DMS 273 treated with DMSO at 0.1 percent for 48 hours (cell line): ENCODE measurements at places on chromosomes 7 and 10.
A peak's percentile ranks its signal among the peaks of the same experiment; 100 is the strongest.

DNA sequence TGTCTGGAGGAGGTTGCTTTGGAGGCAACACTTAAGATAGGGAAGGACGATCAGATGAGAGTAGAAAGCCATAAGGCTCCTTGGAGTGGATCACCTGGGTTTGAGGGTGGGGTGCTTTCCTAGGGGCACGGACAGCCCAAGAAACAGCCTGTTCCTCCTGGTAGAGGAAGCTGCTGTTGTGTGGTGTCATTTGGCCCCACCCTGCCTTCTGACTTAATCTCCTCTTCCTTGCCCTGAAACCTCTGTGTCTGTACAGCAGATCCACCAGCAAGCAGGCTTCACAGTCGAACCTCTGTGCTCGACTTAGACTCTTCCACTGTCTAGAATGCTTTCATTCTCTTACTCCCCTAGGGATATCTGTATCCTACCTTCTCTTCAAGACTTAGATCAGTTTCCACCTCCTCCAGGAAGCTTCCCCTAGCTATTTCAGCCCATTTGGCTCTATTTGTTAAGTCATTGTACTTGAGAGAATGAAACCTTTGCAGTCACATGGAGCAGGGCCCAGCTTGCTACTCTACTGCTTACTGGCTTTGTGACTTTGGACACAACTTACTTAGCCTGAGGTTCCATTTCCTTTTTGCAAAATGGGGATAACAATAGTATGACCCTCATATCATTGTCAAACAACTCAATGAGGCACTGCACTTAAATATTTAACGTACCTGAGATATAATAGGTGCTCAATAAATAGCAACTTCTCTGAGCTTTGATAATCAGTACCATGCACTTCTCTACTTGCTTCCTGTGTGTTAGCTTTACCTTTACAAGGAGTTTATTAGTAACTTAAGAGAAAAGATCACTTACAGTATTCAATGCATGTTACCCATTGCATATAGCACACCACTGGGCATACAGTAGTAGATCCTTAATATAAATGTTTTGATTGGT lies 5.0 kb downstream of the MXI1 start:
- no peak for DNase-seq

DNA sequence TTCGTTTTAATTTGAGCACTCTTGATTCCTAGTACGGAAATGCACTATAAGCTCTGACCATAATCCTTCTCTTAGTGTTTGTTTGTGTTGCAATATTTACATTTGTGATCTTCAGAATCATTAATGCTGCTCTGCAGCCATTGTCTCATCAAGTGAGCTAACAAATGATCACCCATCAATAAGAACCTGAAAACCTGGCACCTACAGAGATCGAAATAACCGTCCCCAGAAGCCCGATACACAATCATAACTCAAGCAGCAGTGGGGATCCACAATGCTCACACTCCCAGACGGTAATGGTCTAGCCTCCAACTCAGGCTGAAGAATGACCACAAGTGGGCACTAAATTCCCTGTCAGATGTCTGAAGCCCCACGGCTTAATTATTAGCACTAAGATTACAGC lies 156.0 kb upstream of the NFE2L3 start:
- no peak for DNase-seq

- DNase-seq: no peak
These were observed 53.7 kb upstream of the ZNF273 start for GRCh38 chr7:64849250-64849923.

DNA sequence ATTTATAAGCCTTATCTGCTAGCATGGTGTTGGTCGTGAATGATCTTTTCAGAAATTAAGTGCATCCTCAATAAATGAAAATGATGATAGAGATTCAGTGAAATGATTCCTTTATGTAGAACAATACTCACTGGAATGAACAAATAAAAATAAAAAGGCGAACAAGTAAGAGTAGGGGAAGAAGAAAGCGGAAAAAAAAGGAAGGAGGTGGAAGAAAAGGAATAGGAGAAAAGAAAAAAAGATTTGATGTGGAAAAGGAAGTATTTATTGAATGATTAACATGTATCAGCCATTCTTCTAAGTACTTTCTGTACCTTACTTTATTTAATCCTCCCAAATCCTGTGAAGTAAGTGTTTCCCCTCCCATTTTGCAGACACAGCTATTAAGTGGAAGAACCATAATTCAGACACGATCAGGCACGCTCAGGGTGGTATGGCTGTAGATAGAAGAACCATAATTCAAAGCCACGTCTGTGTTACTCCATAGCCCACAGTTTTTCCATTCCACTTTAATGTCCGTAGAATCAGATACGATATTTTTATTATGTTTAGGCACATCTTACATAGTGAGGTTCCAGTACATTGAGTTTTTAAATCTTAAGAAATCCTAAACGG lies 156.2 kb upstream of the LAMB4 start:
- DNase-seq: no peak

DNA sequence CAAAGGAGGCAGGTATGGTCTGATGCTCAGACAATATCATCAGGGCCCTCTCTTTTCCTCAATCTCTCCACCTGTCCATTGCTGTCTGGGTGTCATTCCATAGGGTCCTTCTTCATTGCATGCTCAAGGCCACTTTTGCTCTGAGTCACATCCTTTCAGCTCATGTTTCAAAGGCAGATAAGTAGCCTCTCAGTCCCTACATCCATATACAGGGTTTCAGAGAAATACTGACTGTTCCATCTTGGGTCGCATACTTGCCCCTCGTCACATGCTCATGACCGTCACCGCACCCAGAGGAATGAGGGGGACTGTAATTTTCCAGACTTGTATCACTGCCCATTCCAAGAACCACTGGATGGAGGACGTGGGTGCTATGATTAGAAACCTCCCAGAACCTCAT lies 93.4 kb downstream of the FAM107B start:
- DNase-seq: no peak

DNA sequence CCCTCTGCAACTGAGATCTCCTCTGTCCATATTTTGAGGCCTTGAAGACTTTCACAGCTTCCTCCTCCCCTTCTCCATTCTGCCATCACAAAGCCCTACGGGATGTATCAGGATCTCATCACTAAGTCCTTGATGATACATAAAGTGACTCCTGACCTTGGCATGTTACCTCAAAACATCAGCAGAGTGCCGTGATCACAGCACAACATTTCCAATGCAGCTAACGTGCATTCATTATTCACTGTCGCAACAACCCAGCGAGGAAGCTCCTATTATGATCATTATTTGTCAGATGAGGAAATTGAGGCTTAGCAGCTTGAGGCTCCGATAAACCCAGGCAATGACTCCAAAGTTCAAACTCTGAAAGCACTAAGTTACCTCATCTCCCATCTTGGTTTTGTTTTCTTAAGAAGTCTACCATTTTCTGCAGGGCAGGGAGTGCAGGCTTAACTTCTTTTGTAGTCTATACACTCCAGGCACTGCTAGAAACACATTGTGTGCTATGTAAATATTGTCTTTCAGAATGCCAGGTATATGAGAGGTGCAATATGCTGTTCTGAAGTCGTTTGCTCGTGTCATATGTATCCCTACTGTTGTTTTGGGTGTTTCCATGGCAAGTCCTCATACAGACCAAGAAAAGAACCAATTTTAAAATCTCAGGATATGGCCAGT lies 80.6 kb upstream of the C1QL3 start:
- DNase-seq: no peak

DNA sequence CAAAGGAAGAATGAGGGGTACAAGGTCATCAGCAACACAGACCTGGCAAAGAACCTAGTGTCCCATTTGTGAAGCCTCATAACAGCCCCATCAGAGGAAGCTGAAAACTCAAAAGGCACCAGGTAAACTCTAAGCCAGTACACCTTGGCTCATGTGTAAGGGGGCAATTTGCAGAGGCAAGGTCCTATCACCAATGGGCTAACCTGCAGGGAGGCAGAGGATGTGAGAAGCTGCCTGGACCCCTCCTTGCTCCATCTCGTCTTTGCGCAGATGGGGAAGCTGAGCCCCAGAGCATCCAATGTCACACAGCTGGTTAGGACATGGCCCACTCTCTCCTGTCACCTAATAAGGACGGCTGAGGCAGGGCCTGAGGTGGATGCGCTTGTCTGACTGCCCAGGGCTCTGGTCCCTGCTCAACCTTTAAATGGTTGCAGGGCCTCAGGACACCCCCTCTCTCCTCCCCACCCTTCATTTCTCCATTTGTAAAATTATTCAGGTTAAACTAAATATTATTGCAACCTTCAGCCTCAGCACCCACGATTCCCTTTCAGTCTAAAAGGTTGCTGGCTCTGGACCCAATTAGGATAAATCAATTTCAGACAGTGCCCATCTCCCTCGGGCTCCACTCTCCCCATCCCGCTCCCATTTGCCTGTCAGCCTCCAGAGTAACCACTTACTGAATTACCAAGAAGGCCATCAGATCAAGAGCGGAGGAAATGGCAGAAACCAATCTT lies 135.3 kb downstream of the OAT start:
- no peak for DNase-seq

DNA sequence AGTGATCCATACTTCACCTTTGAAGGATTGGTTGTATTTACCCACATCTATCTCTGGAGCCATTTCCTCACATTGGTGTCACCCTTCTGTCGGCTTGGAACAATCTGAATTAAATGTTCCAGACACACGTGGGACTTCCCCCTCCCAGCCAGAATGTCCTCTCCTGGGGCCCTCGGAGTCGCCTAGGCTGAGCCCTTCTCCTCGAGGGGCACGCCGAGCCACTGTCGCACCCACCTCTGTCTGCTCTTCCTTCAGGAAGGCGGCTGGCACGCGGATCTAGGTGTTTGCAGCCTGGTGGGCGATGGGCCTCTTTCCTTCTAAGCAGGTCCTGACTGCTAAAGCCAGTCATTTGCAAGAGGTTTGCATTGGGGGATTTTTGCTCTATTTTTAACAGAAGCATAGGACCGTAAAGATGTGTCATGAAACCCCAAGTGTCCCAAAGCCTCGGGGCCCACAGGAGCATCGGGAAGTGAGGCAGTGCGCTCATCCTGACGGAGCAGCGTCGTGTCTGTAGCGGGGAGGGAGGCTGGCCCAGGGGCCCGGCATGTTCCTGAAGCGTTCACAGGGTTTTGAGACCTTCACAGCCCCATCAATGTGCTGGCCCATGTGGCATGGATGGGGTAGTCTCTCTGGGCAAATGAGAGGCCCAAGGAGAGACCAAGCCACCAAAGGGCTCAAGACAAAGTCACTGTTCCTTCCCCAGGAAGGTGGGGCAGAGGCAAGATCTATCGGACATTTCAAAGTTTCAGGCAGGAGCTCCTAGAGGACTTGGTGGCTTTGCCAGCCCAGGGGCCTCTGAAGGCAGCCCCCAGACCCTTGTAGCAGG lies 86.7 kb downstream of the RGS10 start:
- DNase-seq: no peak

DNA sequence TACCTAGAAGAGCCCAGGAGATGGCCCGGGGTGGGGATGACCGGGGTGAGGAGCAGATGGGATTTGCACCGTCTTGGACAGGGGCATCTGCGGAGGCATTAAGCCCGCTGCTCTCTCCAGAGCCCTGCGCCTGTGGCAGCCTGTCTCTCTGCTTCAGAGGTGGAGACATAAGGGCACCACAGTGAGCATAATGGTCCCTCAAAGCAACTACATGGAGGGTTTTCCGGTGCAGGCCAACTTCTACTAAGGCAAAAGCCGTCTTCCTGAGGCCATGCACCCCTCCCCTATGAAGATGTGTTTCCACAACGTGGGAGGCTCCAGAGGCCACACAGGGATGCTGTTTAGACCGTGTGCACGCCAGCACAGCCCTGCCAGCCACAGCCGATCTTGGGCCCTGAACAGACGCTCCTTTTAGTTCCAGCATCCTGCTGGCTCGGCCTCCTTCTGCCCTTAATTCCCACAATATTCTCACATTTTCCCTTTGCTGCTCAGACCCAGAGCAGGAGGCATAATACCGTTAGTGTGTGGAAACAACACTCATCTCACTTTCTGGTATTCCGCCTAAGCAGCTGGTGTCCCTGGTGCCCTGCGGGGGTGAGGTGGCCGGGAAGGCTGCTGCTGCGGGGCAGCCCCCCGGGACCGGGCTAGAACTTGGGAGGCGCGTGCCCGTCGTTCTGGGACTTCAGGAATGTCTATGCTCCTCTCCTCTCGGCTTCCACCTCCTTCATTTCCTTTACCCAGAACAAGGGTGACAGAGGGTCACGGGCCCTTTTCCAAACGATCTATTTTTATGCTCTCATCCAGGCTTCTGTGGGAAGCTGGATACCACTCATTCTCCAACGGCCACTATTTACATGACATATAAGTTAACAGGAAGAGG lies 266.9 kb downstream of the TNS3 start:
- DNase-seq: no peak

- DNase-seq: peak; percentile 24
These were observed 345 bp downstream of the COBL start for GRCh38 chr7:51316262-51316665.

DNA sequence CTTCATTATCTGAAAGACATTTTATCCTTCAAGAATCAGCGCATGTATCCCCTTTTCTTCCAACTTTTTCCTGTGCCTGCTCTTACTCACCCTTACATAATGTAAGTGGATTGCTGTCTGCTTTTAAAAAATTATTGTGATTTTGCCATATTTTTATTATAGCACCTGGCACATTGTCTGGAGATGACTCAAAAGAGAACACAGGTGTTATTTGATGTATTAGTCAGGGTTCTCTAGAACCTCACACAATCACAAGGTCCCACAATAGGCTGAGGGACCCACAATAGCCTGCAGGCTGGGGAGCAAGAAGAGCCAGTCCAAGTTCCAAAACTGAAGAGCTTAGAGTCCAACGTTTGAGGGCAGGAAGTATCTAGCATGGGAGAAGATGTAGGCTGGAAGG lies 390.0 kb downstream of the EXOC4 start:
- DNase-seq: no peak

DNA sequence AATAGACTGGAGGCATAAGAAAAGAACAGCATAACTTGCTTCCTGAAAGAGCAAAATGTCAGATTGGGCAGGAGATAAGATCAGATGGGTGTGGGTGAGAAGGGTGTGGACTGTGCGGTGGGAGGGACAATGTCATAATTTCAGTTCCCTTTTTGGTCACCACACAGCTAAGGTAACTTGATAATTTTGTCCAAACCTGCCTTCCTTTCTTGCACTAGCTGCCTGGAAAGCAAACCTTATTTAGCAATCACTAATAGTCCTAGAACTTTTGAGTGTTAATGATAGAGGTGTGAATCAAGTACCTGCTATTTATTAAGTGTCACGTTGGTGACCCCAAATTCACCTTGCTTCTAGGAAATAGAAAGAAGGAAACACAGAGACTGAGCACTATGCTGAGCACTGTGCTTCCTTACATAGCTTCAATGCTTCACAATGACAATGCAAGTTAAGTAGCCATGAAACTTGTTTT lies 72.4 kb upstream of the SP4 start:
- DNase-seq: no peak

GRCh38 chr7:12759151-12759550 lies 71.7 kb downstream of the ARL4A start:
- no peak for DNase-seq

DNA sequence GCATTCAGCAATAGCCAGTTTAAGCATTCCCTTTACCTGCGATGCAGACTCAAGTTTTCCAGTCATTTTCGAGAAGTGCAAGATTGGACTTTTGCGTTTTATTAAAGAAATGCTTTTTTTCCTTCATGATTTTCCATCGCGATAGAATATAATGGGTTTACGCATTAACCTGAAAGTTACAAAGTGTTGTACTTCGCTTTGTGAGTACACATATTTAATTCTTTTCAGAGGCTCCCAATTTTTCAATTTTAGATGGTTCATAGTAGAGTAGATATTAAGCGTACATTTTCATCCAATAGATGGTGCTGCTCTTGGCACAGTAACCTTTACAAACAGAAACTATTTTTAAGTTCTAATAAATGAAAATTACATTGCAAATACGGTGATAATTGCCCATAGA lies 1.3 kb downstream of the PTPRZ1 start:
- DNase-seq: no peak
